ENCODE measurements at places on chromosomes 1 and 21.

- no peak for DNase-seq
Measured at GRCh38 chr1:151618003-151618402, 6.2 kb downstream of the SNX27 start.

DNA sequence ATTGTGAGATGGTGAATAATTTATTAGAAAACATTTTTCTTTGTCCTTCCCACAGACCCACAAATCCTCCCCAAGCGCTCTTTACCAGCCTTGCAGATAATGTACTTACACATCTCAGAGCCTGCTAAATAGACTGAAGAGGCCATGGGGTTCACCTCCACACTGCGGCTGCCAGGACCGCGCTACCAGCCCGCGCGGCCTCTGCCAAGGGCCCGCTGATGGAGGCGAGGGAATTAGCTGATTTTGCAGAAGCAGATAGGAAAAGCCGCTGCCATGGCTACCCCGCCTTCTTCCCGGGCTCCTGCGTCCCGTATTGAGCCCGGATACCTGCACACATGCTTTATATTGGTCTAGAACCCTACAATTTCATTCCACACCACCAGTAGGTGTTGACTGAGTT is 248.0 kb upstream of the FOXD3 start:
- no peak for DNase-seq

GRCh38 chr1:111420377-111420776 is 7.2 kb downstream of the OVGP1 start:
- no peak for DNase-seq

GRCh38 chr1:116128664-116129063 is 17.5 kb downstream of the MAB21L3 start:
- no peak for DNase-seq

DNA sequence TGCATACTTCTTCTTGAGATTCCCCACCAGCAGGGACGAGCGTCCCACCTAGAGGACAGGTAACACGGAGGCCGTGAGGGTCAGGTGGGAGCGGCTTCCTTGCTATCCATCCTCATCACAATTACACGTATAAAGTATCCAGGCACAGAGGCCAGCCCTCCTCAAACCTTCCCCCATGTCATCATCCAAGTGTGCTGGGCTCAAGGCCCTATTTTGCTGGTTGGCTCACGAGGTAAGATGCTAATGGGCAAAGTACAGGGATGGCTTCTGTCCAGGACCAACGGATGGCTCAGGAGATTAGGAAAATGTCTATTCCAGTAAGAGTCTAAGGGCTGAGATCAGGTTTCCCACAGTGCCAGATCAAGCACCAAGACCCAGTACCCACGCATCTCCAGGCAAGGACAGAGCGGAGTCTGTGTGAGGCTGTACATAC is 11.5 kb upstream of the A3GALT2 start:
- no peak for DNase-seq

GRCh38 chr1:15945011-15945831 is 30.7 kb downstream of the ZBTB17 start:
- no peak for DNase-seq

DNA sequence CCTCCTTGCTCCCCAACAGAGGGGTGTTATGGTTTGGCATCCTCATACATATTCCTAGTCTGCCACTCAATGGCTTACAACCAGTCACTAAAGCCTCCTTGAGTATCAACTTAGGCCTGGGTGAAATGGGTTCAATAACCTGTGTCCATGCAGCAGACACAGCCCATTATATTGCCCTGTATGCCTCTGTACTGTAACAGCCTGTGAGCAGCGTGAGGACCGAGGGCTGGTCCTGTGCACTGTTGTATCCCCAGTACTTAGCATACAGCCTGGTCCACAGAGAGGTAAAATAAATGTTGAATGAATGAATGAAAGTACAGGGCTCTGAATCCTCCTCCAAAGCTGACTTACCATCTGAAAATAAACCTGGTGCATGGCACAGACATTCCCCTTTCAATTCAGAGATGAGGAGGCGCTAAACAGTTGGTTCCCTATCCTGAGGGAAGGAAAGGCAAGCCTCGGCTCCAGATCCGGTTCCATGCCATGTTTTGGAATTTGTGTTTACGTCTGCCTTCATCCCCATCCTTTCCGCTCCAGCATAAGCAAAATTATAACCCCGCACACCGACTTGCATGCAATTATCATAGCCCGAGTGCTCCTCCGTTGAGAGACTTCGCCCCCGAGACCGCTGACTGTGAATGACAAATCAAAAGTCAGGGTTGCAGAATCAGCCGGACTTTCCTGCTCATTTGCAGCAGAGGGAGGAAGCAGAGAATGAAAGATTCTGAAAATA is 45.0 kb upstream of the DNAJC6 start:
- DNase-seq: no peak

DNA sequence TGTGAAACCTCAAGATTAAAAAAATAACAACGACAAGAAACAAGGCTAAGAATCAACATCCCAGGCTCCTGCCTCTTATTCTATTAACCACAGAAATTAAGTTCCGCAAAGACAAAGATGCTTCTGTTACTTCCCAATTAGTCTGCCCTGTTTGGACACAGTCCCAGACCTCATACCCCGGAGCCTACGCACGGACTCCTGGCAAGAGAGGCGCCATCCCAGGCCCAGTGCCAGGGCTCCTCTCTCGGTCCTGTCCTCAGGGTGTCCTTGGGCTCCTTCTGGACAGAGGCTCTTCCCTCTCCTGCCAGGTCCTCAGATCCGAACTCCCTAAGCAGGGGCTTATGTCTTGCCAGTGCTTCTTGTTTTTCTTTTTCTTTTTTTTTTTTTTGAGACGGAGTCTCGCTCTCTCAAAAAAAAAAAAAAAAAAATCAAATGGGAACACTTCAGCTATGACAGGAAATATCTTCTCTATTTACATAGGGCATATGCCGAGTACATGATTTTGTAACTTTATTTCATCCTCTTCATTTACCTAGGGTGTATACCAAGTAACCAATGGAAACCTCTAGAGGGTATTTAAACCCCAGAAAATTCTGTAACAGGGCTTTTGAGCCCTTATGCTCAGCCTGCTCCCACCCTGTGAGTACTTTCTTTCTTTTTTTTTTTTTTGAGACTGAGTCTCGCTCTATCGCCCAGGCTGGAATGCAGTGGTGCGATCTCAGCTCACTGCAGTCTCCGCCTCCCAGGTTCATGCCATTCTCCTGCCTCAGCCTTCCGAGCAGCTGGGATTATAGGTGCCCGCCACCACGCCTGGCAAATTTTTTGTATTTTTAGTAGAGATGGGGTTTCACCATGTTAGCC is 11.7 kb upstream of the ENO1 start:
- DNase-seq: no peak

GRCh38 chr1:226034482-226034881 is 28.0 kb upstream of the H3-3A start:
- DNase-seq: no peak

DNA sequence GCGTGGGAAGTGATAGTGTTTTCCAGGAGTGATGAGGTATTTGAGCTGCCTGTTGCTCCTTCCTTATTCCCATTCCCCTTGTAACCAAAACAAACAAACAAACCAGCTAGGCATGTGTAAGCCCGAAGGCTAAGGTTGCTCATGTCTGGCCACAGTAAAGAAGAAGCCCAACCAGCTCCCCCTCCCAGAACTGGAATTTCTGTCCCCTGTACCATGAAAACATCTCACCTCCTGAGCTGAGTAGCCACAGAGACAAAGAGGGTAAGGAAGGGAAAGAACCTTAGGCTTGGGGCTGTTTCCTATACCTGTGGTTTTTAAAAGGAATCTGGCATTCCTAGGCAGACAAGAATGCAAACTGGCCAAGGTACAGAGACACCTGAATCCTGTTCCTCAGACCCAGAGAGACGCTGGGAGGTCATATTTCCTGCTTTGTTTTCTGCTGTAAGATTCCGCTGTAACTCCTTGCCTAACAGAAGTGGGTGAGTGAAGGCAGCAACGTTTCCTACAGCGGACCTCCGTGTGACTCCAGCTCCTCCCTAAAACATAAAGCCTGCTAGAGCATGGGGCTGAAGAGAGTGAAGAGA is 41.7 kb upstream of the RAB4A start:
- DNase-seq: no peak

DNA sequence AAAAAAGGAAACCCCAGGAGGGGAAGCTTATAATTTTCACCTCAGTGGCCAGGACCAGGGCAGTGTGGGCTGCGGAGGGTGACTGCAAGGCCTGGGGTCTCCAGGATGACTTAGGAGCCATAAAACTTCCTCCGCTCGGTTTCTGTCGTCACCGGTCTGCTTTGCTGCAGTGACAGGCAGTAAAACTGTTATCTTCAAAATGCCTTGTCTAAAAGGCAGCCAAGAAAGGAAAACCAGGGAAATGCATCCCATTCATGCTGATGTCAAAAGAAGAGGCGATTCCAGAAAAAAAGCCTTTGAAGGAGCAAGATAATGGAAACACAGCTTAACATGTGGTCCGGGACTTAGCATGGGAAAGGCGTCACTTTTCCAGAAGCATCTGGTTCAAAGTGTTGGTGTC is 42.0 kb downstream of the COL6A1 start:
- DNase-seq: no peak

DNA sequence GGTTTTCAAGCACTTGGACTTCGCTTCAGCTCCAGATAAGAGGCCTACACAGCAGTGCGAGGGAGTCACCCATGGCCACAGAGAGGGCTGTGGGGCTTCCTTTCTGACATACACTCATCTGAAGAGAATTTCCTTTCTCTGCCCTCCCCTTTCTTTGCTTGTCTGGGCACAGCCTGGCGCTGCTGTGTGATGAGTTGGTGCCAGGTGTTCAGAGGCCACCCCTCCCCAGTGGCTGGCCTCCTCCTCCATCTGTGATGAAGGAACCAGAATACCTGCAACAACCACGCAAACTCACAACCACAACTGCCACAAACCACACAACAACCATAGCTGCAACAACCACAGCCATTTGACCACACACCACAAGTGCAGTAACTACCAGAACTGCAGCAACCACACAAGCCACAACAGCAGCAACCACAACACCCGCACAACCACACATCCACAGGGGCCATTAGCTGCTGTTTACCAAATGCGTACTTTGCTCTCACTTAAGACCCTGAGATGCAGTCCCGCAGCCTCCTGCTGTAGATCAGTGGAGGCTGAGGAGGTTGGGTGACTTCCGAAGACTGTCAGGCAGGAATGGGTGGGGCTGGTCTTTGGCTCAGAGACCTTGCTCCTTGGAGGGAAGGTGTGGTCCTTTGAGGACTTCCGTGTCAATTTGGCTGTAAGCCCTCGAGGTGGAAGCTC is 71.1 kb downstream of the IER5 start:
- no peak for DNase-seq

- DNase-seq: no peak
Measured at GRCh38 chr1:5751163-5751540, 241.1 kb downstream of the NPHP4 start.

- no peak for DNase-seq
Measured at GRCh38 chr1:164559342-164560051, 513 bp downstream of the PBX1 start.

- no peak for DNase-seq
Measured at GRCh38 chr21:26814386-26814785, 30.8 kb downstream of the ADAMTS1 start.

GRCh38 chr1:42266253-42267135 is 68.5 kb downstream of the FOXJ3 start:
- no peak for DNase-seq

DNA sequence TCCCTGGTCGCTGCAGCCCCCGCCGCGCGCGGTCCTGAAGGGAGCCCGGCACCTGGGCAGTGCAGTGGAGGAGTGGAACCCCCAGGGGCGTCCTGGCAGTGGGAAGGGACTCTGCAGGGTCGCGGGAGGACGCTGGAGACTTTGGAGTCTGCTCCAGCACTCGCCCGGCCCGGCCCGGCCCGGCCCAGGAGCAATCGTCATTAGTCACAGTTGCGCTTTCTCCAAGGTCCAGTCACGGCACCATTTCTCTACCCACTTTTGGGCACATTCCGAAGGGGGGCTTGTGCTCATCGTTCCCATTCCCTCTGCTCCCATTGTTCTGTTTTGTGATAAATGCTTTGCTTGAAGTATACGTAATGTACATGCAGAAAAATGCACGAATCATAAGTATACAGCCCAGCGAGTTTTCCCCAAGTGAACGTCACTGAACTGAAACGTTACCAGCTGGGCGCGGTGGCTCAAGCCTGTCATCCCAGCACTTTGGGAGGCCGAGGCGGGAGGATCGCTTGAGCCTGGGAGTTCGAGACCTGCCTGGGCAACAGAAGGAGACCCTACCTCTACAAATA is 999 bp downstream of the THAP3 start:
- no peak for DNase-seq

- no peak for DNase-seq
Measured at GRCh38 chr1:30907481-30908315, 860 bp downstream of the SDC3 start.

GRCh38 chr1:59232216-59232615 is 64.7 kb upstream of the FGGY start:
- DNase-seq: no peak

DNA sequence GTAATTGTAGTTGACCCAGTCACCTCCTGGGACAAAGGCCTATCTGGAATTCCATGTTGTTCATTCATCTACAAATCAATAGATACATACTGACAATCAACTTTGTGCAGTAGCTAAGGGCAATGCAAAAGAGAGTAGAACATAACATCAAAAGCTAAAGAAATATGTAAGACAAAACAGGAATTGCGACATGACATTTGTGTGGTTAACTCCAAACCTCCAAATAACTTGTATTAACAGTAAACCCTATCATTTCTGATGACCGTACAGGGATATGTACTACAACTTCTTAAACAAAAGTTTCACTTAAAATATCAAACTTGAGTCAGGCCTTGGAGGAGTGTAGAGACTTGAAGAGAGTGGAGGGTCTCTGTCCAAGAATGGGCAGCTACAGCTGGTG is 317.6 kb downstream of the SPATA17 start:
- DNase-seq: no peak

- DNase-seq: no peak
Measured at GRCh38 chr1:56821462-56821797, 2.2 kb upstream of the FYB2 start.

DNA sequence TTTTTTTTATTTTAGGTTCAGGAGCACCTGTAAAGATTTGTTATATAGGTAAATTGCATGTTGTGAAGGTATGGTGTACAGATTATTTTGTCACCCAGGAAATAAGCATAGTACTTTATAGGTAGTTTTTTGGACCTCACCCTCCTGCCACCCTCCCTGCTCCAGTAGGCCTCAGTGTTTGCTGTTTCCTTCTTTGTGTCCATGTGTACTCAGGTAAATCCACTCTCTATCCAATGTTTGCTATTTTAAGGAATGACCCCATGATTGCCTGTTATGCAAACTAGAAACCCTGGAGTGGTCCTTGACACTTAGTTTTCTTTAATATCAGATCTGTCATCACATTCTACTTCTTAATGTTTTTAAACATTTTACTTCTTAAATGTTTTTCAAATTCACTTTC is 33.9 kb downstream of the LHX9 start:
- no peak for DNase-seq

GRCh38 chr21:42164064-42164789 is 54.7 kb upstream of the ABCG1 start:
- no peak for DNase-seq

Data from stimulated activated CD8-positive, alpha-beta memory T cell treated with anti-CD3 and anti-CD28 coated beads, Interleukin-4, amount 100 ng/mL, for 1 hour (primary cell).